ENCODE measurements at places on chromosomes 3 and 15.

DNA sequence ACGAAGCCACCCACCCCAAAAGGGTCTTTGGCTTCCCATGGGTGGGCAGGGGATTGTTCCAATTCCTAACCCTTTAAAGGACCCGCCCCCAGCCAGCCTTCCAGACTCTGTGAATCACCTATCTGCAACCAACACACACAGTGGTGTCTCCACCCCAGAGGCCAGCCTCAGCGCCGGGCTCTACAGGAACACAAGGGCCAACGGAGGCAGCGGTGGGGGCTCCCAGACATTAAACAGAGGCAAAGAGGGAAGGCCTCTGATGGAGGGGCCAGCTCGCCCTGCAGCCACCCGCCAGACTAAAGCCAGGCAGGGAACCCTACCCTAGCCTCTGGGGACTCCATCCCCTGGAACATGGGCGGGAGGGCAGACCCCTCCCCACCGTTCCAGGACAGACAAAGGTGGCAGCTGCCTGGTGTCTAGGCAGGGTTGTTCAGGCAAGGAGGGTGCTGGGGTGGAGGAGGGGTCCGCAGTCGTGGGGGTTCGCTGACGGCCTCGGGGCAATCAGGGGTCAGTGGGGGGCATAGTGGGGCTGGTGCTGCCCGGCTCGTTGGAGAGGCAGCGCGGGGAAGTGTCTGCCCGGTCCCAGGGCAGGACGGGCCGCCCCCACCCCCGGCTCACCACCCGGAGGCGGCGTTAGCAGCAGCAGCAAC, 448 bp downstream of the SHISA5 start:
- DNase-seq, result no peak

GRCh38 chr3:151200586-151200985, 2.4 kb downstream of the GPR171 start:
- no peak for DNase-seq

GRCh38 chr3:50321336-50322114, 1.0 kb downstream of the HYAL2 start:
- DNase-seq, result peak; percentile 70

DNA sequence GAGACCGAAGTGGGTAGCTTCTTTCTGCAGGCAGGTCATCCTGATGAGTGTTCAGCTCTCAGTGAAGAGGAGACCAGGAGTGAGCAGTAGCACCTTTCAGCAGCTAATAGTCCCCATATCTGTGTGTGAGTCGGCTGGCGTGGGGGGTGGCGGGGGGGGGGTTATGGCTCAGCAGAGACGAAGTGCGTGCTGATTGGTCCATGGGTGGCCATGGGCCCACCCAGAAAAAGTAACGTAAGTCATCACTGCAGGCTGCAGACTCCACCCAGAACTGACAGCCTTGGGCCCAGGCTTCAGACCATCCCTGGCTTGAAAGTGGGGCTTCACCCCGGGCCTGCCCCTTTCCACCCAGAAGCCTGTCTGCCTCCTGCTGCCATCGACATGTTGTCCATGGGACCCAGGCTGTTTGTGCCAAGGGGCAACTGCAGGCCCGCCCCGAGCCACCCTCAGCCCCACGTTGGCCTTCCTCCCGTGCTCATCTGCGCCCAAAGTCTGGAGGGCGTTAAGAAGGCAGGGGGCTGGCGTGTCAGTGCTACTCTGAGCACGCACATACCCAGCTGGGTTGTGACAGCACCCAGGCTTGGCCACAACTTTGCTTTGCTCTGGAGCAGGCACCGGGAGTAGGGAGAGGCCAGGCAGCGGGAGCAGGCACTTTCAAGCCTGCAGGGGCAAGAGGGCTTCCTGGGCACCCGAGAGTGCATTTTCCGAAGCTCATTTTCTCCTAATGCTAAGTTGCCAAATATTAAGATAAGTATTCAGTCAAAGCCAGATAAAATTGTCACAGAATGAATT, 511.7 kb upstream of the CDIN1 start:
- DNase-seq, result no peak

GRCh38 chr15:35061825-35062737, 23.0 kb downstream of the NANOGP8 start:
- no peak for DNase-seq

DNA sequence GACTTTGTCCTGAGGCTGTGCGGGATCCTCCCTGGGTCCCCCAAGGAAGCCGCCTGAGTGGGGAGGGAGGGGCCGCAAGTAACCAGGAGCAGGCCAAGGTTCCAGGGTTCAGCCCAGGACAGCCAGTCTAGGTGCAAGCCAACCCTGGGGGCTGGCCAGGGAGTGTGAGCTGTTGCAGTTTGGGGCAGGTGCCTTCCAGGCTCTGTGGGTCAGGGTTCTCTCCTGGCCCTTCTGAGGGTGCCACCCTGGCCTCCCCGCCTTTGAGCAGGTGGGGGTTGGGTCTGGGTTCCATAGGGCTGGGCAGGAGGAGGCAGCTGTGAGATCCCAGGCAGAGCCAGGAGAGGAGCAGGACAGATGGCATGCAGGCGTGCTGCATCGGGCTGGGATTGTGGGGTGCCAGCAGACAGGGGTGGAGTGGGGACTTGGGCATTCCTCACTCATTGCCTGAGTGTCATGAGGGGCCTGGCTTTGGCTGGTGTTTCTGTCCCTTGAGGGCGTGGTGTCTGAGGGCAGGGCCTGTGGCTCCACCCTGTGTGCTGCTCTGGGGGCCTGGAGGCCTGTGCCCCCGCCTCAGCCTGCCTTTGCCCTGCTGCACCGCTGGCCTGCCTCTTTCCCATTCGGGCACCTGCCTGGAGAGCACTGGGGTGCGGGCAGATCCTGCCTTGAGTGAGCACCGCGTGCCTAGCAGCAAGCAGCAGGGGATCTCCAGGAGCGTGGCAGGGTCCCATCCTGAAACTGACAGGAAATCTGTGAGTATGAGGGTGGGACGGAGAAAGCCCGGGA, 18.4 kb downstream of the KLF13 start:
- DNase-seq, result no peak

- DNase-seq, result no peak
These were observed 444.9 kb upstream of the THBS1 start for GRCh38 chr15:39135989-39136388.

DNA sequence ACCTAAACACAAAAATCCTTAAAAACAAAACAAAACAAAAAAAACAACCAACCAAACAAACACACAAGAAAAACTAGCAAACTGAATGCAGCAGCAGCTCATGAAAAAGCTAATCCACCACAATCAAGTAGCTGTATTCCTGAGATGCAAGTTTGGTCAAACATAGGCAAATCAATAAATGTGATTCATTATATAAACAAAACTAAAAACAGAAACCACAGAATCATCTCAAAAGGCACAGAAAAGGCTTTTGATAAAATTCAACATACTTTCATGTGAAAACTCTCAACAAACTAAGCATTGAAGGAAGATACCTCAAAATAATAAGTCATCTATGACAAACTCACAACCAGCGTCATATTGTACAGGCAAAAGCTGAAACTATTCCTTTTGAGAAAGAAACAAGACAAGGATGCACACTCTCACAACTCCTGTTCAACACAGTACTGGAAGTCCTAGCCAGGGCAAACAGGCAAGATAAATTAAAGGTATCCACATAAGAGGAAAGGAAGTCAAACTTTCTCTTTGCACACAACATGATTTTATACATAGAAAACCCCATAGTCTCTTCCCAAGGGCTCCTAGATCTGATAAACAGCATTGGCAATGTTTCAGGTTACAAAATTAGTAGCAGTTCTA, 495.1 kb upstream of the SGO1 start:
- no peak for DNase-seq

DNA sequence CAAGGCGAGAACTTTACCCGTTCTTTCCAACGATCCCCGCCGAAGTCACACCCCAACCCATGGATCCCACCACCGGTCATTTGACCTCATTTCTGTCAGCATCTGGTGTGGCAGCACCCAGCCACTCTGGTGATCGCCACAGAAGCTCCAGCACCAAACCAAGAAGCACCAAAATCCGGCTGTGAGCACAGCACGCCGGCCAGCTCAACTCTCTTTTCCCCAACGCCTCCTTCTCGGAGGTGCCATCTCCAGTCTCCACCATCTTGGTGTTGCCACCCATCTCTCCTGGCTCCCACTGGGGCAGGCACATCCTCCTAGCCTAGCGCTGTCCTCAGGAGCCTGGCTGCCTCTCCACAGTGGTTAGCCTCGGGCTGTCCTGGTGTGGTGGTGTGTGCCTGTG, 6.5 kb downstream of the MUC4 start:
- no peak for DNase-seq

- peak; percentile 15 for DNase-seq
These were observed 400 bp downstream of the RAB43 start for GRCh38 chr3:129121016-129121791.

GRCh38 chr15:88139936-88140335, 116.6 kb downstream of the NTRK3 start:
- DNase-seq, result no peak

- DNase-seq, result no peak
These were observed 86.1 kb downstream of the ADAMTS17 start for GRCh38 chr15:100255644-100256043.

DNA sequence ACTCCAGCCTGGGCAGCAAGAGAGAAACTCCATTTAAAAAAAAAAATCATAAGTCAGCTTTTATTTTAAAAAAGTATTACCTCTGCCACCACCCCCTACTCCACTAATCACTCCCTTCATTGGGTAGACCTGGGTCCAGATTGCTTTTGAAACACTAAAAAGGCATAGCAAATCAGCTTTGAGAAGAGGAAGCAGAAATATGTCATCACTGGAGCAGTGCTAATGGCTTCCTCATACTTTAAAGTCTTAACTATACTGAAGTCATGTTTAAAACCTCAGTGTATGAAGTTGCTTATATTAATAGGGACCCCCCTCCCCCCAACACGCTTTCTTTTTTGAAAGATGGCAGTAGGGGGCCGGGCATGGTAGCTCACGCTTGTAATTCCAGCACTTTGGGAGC, 1.0 kb upstream of the HTR3D start:
- DNase-seq, result no peak

DNA sequence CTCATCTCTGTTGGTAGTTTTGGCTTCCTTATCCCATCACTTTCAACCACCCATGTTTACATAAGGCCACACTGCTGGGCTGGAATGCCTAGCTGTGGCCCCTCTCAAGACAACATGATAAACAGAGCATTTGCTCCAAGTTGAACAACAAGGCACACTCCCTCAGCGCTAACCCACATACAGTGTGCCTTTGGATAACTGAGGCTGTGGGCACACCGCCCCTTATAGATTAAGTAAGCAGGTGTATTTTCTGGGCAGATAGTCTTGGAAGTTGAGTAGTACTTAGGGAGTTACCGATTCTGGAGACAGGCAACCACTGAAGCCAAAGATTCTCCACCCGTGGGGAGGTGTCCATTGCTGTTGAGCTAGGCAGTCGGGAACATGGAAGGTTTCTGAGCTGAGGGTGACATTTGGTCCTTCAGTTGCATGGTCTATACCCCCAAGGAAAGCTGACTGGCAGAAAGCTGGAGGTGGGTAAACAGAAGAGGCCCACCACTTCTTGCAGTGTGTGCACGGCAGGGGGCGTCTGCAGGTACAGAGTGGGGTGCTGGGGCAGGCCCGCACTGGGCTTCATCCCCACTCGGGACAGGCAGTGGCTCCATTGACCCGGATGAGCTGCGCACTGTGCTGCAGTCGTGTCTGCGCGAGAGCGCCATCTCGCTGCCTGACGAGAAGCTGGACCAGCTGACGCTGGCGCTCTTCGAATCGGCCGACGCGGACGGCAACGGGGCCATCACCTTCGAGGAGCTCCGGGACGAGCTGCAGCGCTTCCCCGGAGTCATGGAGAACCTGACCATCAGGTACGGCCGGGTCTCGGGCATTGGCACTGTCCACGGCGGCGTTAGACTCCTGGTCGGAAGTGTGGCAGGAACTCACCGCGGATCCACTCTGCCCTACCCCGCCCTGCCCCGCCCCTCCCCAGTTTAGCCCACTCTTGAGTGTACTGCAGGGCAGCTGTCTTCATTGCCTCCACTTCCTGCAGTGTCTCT, 16.8 kb downstream of the NOX5 start:
- DNase-seq, result no peak

GRCh38 chr15:74317820-74318375, 49.5 kb downstream of the CYP11A1 start:
- DNase-seq, result no peak

DNA sequence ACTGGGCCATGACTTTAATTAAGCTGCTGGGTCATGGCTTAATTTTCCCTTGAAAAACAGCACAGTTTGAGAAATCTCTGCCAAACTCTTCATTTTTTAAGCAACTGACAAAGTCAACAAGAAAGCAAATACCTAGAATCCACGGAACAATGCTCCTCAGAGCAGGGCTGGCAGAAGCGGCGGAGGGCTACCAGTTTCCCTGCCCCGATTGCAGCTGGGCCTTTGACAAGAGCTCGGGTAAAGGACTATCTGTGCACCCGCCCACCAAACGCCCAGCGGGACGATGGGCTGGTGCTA, 1.2 kb downstream of the GOLIM4 start:
- DNase-seq, result no peak

GRCh38 chr3:37075955-37076354, 82.6 kb downstream of the MLH1 start:
- DNase-seq, result no peak

DNA sequence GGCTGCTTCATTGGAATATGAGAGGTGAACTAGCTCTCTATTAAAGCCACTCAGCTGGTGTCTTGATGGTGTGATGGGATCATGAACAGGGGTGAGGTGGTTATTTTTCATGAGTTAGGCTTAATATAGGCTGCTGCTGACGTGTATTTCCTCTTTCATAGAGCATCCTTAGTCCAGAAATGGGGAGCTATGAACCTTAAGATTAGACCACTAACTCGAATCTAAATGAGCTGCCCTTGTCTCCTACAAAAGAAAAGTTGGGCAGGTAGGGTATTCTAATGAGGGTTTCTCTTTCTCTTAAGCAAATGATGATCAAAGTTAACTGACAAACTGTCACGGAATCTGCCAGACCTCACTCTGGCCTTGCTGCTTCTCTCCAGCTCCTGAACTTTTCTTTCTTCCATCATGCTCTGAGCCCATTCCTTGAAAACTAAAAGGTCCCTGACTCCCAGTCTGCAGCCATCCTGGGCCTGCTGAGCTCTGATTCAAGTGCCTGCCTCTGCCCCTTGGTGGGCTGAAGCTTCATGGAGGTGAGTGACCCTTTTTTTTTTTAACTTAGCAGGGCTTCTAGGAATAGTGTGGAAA, at the start of gene TRIM69:
Gene TRIM69 (plus strand): TSS at position 348 of the 585 bp plus-strand sequence. CDS start 177 bp downstream, at position 525.
- no peak for DNase-seq

DNA sequence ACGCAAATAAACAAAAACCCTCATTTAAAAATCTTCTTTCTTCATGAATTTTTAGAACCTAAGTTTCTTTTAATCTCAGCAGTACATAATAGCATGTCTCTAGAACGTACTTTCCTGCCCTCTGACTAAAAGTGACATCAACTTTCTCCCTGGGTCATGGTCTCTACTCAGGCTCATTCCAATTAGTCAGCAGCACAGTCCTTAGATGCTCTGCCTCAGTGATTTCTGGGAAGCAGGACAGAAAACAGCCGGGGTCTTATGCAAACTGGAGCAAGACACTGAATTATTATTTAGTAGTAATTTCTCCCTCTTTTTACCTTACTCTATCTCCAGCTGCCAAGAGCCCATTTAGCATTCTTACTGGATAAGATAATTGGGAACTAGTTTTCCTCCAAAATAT, 365.2 kb downstream of the TUSC7 start:
- DNase-seq, result no peak
